ENCODE measurements at places on chromosomes 7 and 10.

- DNase-seq = no peak
Measured at GRCh38 chr10:84291384-84291783, 37.0 kb upstream of the CCSER2 start.

- no peak for DNase-seq
Measured at GRCh38 chr10:22319980-22320558, 830 bp upstream of the BMI1 start.

- DNase-seq = peak; percentile 57
Measured at GRCh38 chr10:6239213-6239991, 36.7 kb downstream of the PFKFB3 start.

DNA sequence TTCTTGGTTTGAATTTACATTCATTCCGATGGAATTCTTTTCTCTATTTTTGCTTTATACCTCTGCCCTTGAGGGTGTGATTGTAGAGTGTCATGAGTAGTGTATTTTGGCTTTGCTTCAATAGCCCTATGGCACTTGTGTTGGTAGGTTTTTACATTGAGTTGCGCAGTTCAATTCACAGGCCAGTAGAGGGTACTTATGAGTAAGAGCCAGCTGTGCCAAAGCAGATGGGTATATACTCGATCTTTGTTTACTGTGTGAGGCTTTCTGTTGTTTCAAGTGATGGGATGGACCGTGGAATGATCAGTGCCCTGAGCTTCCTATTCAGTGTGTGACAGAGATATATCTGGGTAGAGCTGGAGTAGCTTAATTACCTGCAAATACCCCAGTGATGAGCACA lies 4.3 kb upstream of the AKR1C3 start:
- no peak for DNase-seq

- DNase-seq = no peak
Measured at GRCh38 chr10:59833810-59834209, 72.5 kb downstream of the CCDC6 start.

- no peak for DNase-seq
Measured at GRCh38 chr7:126699707-126700106, 553.0 kb downstream of the GRM8 start.

GRCh38 chr10:103845972-103846371 lies 9.4 kb downstream of the SH3PXD2A start:
- DNase-seq = no peak

DNA sequence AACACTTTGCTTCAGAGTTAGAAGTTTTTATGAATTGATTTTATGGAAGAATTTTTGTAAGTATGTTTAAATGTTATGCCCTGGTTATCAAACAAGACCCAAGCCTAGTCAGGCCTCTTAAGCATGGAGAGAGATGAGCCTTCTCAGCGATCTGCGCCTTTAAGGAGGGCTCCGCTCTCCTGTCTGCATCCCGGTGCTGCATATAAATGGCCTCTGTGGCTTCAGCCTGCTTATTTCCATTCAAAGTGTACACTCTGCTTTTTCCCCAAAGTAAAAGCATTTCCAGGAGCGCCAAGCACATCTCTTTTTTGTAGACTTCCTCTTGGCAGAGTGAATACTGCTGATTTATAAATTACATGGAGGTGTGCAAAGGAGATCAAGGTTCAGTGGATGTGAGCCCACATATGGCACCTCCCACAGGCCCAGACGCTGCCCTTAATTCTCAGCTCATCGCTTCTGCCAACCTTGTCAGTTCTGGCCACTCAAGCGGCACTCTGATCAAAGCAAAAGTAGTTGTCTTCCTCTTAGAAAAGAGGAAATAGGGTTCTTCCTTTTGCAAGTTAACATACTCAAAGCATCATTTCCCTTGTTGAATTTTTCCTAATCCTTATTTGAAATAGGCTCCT lies 70.0 kb upstream of the SFMBT2 start:
- DNase-seq = no peak

DNA sequence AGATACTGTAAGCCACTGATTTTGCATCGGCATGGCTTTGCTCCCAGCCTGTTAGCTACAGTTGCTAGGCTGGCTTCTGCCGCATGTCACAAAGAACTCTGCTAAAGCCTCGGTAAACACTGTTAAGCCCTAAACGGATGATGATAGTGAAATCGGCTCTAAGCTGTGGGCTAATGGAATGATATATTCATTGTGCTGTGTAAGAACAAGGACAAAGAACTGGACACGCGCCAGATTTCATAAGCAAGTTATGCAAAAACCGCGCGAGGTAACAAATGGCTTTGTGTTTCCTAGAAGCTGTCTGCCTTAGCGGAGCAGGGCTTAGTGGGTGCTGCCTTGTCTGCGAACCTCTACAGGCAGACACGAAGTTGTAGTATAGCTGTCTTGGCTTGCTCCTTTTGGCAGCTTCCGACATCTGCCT lies 331.3 kb upstream of the COBL start:
- no peak for DNase-seq

DNA sequence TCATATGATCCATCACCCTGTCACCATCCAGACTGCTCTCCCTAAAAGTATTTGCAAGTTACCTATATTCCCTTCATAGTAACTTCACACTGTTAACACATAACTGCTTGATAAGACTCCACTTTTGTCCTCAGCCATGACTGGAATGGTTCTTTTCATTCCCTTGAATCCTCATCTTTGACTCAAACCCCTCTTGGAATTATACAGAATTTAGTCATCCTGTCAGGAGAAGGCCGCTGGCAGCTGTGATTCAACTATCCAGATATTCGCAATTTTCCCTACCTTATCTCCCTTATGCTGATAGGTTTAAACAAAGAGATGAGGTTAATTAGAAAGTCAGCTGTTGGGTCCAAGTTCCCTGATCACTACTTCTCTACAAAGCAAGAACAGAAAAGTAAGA lies 143.0 kb upstream of the HPS1 start:
- no peak for DNase-seq

DNA sequence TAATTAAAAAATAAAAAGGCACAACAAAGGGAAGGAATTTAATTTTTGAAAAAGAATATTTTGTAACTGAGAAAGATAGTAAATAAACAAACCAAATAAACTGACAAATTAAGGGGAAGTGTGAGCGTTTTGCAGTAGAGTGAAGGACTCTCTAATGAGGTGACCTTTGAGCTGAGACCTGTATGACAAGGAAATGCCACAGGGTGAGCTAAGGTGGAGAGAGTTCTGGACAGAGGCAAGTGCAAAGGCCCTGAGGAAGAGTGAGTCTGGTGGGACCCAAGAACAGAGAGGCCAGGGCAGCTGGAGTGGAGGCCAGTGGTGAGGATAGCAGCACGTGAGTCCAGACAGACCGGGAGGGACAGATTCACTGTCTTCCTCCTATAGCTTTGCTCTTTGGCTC lies 179.4 kb downstream of the CACNB2 start:
- DNase-seq = no peak

GRCh38 chr7:50022991-50023390 lies 70.1 kb downstream of the ZPBP start:
- DNase-seq = no peak

DNA sequence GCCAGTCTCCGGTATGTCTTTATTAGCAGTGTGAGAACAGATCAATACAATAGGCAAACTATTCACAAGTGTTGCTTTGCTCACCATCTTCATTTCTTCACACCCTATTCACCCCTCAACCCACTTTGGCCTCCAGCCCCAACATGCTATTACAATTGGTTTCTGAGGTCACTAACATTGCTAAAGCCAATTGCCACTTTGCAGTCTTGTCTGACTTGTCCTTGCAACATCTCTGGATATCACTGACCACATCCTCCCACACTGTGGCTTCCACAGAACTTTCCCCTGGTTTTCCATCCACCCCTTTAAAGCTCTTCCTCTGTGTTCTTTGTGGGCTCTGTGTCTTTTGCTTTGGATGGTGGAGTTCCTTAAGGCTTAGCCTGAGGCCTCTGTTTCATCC lies 5.2 kb upstream of the APBB1IP start:
- no peak for DNase-seq

DNA sequence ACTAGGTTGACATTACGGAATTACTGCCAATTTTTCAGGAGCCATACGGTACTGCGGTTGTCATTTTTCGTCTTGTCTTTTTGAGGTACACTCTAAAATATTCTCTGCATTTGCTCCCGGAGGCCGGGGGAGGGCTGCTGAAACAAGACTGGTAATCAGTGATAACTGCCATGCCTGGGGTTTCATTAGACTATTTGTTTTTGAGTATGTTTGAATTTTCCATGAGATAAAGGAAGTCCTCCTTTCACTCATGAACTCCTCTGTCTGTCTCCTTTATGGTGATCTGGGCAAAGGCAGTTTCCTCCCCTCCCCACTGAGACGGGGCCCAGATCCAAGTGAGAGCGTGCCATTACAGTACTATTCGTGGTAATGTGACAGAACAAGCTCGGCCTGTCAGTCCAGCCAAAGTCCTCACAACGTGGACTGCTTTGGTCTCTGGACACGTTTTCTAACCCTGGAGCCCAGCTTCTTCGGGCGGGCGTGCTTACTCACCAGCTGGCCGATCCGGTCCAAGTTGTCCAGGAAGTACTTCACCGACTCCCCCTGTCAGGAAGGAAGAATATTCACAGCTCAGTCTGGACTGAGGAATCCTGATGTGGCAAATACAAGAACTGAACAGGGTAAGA lies 45.1 kb downstream of the AMZ1 start:
- peak; percentile 31 for DNase-seq

DNA sequence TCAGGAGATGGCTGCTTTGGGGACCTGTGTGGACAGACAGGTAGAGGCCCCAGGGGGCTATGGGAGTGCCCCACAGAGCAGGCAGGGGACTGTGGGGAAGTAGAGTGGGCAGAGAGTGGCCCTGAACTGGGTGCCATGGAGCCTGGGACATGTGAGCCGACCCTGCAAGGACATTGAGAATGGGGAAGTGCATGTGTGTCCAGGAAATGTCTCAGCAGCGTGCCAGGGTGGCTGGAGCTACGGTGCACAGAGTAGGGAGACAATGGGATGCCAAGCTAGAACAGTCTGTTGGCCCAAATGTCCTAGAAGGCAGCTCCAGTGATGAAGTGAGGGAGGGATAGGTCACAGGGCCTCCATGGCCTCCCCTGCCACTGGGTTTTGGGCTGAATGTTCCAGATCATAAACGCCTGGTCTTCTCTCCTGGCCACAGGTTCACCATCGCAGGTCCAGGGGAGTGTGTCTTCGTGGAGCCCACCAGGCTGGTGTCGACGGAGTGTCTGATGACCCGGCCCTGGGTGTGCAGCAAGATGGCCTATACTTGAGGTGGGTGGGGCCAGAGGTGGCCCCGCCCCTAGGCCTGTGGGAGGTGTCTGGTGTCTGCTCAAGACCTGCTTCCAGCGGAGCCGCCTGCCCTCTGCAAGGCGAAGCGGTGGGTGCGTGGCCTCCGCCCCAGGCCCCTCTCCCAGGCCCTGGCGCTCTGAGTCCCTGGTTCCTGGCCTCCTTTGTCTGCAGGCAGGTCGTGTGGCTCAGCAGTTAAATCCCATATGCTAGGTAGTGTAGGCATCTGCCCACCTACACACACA lies 20.5 kb downstream of the CLEC2L start:
- DNase-seq = no peak

DNA sequence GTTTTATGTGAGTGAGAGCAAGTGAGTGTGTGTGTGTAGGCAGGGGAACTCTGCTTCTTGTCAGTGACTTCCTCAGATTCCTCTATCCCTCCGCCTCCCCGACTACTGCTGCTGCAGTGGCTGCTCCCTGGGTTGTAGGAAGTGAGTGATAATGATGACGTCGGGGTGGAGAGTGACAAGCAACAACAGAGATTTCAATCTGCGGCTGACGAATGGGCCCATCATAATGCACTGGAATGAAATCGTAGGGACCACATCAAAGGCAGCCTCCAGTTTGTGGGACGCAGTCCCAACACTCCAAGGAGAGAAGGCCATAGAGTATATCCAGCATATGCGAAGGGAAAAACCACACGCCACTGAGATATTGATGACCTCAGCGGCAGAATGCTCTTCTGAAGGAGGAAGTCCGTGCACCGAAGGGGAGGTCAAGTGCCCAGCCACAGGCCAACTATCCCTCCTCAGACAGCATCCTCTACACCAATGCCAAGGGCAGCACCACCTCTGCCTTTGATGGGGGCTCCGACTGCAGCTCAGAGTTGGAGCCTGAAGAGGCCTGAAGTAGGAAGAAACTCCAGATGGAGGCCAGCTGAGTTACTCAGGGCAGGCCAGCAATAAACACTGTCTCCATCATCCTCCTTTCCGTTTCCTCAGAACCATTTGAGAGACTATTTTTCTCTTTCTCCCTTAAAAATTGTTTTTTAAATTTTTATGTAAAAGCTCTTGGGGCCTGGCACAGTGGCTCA lies 11.3 kb upstream of the STMP1 start:
- DNase-seq = no peak

DNA sequence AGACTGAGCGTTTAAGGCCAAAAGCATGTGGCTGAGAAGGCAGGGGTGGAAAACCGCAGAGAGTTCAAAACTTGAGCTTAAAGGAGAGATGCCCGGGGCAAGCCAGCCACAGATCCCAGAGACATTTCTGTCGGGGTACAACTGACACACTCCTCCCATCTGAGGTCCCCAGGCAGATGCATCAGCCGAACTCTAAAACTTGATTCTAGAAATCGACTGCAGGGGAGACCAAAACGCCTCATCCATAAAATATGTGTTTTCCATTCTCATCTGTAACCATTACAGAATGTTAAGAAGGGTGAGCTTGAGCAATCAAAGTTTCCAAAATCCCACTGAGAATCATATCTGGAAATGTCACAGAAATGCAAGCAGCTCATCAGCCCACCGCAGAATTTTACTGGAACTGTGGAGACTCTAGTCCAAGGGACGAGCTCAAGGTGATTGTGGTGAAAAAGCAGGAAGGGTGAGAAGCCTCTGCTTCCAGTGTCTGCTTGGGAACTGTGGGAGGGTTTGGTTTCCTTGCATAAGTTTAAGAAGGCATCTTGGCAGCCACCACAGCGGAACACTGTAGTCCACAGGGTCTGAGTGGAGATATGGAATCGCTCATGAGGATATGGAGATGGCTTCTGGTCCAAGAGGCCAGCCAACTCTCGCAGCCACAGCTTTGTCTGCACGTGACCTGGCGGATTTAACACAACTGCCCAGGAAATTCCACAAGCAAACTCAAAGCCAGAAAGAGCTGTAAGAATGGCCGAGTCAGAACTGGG lies 249.2 kb downstream of the SFMBT2 start:
- no peak for DNase-seq

DNA sequence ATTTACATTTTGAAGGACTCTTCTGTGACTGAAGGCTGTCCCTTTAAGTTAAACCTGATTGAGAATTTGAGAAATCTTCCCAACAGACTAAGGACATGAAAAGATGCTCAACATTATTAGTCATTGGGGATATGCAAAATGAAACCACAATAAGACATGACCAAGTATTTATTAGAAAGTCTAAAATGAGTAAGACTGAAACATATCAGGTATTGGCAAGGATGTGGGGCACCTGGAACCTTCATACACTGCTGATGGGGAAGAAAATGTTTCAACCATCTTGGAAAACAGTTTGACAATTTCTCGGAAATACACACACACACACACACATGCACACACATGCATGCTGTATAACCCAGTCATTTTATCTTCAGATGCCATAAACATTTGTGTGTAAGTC lies 132.1 kb upstream of the CDK6 start:
- no peak for DNase-seq

GRCh38 chr10:35661236-35661635 lies 19.1 kb upstream of the FZD8 start:
- no peak for DNase-seq
